ENCODE measurements at places on chromosomes 1 and 21. TPM values are rescaled to one million over a fixed set of nuclear protein-coding genes. Genes with fewer than 3 reads are reported as not detected.

The OVAAL gene
- not detected for total RNA-seq

DNA sequence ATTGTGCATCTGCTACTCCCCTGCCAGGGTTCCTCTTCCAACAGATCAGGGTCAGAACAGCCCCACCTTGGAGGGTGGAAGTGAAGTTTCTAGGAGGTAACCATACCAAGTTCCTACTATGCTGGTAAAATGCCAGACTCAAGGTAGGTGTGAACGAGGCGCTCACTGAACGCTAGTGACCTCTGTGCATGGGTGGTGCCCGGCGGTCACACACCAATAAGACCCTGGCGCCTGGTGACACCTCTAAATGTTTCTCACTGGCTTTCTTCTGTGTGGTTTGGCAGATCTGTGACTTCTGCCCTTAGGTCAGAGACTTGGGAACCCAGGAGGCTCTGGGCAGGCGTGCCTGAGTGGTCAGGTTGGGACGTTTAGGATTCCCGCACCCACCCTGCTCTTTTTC lies 55.9 kb downstream of the TMCO4 start:
- no peak for DNase-seq

GRCh38 chr1:224579526-224579925 lies 36.6 kb upstream of the CNIH3 start:
- no peak for DNase-seq

The PM20D1 gene
- total RNA-seq: not detected

The SH3D21 gene
- total RNA-seq: 4.4 TPM

DNA sequence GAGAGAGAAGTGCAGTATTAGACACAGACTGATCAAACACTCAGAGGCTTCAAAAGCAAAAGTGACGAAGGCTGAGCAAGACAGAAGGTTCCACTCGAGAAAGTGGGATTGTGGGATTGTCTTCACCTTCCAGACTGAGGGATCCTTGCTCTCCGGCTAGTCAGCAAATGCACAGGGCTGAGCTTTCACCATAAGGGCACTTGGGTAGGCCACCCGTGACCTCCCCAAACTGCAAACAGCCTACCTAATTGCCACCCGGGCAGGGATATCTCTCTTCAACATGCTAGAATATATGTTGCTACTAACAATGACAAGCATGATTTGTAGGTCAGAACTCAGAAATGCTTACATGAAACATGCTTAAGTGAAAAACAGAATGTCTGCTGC lies 35.3 kb upstream of the RIPK4 start:
- no peak for DNase-seq

- DNase-seq: no peak
These were observed 381.2 kb downstream of the SETD4 start for GRCh38 chr21:35679076-35679475.

The SLAMF6 gene
- total RNA-seq: 4.2 TPM

DNA sequence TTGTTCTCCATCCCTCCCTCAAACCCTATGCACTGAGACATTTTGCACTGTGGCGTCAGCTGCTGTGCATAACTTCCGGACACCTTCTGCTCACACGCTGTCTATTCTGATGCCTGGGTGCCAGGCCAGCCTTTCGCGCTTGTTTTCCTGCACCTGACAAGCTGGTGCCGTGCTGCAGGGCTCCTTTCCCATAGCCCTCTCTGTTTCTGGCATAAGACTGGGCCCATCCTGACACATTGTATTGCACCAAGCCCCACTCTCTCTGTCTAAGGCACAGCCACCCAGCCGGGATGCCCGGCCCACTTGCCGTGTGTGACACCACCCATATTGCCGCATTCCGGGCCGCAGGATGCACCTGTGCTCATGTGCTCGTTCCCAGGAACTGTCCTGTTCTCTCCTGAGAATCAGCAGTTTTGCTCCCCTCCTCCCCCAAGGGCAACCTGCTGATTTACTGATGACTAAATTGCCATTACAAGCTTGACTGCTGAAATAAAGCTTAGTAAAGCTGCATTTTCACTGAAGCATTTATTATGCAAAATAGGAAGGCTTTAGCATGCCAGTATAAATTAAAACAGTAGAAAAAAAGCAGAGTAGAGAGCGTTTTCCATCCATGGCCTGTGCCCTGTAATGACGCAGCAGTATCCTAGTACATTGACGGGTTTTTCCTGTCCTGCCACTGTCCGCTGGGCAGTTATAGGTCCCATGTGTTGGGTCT lies 88.0 kb downstream of the CD247 start:
- no peak for DNase-seq
